ENCODE measurements at places on chromosomes 11 and 22.

DNA sequence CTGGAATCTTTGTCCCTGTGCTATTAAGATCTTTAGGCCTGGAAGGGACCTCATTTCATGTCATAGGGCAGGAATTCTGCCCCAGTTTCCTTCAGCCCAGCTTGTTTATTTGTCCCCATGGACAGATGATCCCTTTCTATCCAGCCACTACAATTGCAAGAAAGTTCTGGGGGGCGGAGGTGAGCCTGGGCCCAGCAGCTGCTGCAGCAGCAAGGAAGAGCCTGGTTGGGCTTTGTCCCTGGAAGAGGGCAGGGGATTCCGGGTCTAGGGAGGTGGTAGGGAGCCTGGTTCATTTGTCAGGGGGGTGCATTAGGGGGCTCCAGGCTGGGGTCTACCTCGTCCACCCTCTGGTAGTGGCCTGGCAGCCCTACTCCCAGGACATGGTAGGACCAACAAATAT, 16.4 kb upstream of the CACNA1I start:
- DNase-seq = no peak

DNA sequence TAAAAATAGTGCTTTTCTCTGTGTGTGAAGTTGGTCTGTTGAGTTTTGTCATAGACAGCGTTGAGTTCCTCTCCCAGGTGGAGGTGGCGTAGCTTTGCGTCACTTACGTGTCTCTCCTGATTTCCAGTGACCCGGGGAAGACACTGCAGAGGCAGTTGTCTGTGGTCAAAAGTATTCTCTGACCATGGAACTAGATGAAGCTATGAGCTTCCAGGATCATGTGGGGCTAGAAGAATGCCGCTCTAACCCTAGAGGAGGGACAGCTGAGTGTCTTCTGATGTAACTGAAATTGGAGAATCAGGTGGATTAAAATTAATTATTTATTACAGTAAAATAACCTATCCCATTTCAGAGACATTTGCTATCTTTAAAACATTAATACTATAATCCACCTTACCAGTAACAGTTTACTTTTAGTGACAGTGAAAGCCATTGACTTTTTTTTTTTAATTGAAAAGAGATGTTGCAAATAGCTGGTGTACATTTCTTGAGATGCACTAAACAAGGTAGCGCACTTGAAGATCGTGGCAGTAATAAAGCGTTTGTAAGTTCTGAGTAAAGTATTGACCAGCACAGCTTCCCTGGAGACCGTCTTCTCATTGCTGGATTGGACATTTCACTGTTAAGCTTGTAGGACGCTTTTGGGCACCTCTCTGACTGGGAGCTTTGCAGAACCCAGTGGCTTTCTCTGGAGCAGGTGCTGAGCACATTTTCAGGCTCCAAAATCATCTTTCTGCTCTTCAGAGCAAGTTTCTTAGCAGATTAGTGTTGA, 9.7 kb downstream of the CAT start:
- DNase-seq = no peak

- no peak for DNase-seq
Measured at GRCh38 chr22:45826520-45826919, 150.4 kb downstream of the WNT7B start.

GRCh38 chr11:103696123-103696522, 340.3 kb upstream of the DDI1 start:
- DNase-seq = no peak

DNA sequence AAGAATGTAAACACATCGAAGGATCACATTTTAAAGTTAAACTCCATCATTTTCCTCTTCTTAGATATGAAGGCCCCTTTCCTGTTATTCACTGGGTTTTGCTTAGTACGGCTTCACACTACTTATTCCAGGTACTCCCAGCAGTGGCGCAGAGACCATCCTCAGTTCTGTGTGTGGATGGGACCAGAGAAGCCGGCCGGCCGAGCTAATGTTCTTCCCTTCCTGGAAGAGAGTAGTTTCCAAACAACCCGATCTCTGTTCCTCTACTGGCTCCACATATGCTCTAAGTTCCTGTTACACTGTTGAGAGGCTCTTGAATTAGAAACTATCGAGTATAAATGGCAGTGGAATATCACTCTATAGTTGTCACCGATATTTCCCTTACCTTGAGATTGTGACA, 684 bp upstream of the NFRKB start:
- no peak for DNase-seq

DNA sequence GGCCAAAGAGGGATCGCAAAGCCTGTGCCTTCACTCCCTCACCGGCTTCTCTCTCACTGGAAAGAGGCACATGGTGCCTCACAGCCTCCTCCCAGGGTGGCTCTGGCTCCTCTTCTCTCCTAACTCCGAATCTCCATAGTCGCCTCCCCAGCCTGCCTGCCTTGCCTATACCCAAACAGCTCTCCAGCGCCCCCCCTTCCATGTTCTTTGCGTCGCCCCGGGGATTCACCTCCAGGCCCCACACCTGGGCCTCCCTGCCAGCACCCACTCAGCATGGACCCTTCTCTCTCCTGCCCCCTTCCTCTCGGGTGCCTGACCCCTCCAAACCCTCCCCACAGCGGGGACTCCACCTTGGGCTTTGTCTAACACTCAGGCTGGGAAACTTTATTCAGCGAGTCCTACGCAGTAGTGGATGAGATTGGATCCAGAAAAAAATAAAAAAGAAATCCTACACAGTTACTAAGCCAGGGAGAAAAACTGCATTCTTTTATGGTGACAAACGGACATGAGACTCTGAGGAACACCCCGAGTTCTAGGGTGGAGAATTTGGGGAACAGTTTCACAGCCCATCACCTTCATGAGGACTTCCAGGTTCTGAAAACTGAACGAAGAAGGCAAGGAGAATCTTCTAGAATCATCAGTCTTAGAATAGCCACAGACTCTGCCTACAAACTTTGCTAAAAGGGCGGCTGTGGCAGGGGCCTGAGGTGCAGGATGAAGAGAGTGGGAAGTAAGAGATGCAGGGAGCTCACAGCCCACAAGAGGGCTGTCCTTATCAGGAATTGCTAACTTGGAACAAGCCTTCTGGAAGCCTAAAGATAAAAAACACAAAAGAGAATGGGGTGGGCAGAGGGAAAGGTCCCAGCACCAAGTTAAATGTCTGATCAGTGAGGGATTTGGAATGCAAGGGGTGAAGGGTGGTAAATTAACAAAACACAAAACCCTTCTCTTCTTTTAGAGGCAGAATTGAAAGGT, 5.3 kb downstream of the PPM1F start:
- DNase-seq = no peak

DNA sequence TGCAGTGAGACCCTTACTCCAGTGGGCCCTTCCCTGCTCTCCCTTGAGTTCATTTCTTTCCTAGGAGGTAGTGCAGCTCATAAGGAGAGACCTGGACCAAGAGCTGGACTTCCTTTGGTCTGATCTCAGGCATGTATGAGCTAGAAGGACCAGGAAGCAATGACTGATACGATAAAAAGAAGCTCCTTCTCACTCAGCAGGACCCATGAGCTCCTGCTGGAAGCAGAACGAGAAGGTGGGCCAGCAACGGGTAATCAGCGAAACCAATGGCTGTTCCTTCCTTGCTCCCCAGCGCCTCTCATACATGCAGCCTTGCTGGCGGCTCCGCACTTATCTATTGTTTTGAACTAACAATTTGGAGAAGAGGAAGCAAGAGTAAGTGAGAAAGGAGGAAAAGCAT, 56.8 kb downstream of the RPUSD4 start:
- DNase-seq = no peak

DNA sequence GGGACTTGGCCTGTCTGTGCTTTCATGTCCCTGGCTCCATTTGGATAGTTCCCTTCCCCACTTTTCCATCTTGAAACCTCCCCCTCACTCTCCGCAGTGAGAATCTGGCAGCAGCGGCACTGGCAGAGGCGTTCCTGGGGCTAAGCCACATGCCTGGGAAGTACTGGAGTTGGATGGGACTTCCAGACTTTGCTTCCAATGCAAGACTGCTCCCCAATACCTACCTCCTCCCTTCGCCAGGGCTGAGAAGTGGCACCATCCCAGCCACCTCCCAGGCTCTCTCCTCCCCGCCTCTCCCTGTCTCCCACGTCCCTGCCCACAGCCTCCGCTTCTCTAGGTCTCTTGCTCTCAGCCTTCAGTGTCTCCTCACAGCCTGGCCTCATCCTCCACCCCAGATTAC, 16.6 kb downstream of the TST start:
- DNase-seq = no peak

- no peak for DNase-seq
Measured at GRCh38 chr11:128621601-128622501, 34.5 kb upstream of the ETS1 start.
